SHP77 treated with DMSO at 0.1 percent for 48 hours (cell line): ENCODE measurements at places on chromosomes 5 and 9.

GRCh38 chr5:170307575-170308465 is 10.2 kb upstream of the LCP2 start:
- DNase-seq = no peak

- DNase-seq = no peak
These were observed 9.5 kb downstream of the ISL1 start for GRCh38 chr5:51392689-51393199.

GRCh38 chr5:96978812-96979449 is 43.1 kb downstream of the LNPEP start:
- DNase-seq = no peak

GRCh38 chr9:133711428-133712220 is 26.5 kb downstream of the SARDH start:
- no peak for DNase-seq

DNA sequence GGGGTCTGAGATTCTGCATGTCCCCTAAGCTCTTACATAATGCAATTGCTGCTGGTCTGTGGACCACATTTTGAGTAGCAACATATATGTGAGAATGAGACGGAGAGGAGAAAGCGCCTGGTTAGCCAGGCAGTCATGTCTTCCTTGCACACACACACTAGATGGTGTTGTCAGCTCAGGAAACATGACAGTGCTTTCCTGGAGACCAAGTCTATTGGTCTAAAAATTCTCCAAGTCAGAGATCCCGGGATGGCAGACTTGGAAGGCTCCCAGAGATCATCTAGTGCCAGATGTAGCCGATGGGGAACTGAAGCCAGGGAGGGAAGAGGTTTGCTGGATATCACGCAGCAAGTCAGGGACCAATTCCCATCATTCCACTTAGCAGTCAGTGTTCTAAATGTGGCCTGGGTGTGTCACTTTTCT is 53.4 kb downstream of the GALNT12 start:
- no peak for DNase-seq
